MG63 (cell line): ENCODE measurements at places on chromosomes 12 and 14. TPM values are rescaled to one million over a fixed set of nuclear protein-coding genes. Genes with fewer than 3 reads are reported as not detected.

ARHGAP9 gene
- total RNA-seq = not detected in 2 replicates

MIP gene
- not detected in 2 replicates for total RNA-seq

NEDD8 gene
- 138 and 173 TPM in 2 replicates for total RNA-seq

TAS2R20 gene
- not detected in 2 replicates for total RNA-seq

B3GNT4 gene
- not detected in 2 replicates for total RNA-seq

KIF26A gene
- 0.92 and 1.1 TPM in 2 replicates for total RNA-seq

TAS2R19 gene
- total RNA-seq = not detected in 2 replicates

GPD1 gene
- not detected in 2 replicates for total RNA-seq

AMN gene
- 0.43 TPM in 1 of 2 replicates, not detected in the other for total RNA-seq

SIX1 gene
- 4.1 and 10.7 TPM in 2 replicates for total RNA-seq

GLIPR1L2 gene
- not detected in 2 replicates for total RNA-seq
